Activated T-cell treated with anti-CD3 and anti-CD28 coated beads, Interleukin-2, amount 50 U/mL, for 1 hour (primary cell): ENCODE measurements at places on chromosomes 3 and 15.

GRCh38 chr3:133561679-133562078 lies 11.8 kb upstream of the CDV3 start:
- DNase-seq: no peak

- no peak for DNase-seq
These were observed 27.5 kb downstream of the AMOTL2 start for GRCh38 chr3:134346744-134347143.

DNA sequence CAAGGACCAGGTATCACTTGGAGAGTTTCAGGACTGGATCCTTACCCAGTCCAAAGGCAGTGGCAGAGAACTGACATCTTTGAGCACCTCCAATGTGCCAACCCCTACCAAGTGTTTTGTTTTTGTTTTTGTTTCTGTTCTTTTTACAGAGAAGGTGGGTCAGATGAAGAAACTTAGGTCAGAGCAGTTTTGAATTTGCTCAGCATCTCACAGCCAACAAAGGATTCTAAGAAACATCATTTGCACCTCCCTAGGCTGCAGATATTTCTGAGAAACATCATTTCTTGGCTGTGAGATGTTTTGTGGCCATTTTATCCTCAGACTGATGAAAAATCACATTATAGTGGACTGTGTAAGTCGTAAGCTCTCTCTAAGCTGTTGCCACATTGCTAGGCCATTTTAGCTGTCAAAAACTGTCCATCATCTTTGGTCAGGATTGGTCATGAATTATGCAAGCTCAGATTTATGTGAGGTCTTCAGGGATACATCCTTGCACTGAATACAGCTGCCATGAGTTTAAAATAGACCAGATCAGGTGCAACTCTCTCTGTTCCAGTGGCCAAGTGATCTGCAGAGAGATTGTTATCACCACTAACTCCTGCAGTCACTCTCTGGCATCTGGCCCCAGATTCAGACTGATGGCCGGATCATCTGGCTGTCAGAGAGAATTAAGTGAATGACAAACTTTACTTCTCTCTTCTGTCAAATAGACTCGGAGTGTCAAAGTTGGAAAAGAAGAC lies 341.5 kb downstream of the EPHB1 start:
- no peak for DNase-seq

- no peak for DNase-seq
These were observed 17.6 kb downstream of the RLBP1 start for GRCh38 chr15:89203705-89204273.

DNA sequence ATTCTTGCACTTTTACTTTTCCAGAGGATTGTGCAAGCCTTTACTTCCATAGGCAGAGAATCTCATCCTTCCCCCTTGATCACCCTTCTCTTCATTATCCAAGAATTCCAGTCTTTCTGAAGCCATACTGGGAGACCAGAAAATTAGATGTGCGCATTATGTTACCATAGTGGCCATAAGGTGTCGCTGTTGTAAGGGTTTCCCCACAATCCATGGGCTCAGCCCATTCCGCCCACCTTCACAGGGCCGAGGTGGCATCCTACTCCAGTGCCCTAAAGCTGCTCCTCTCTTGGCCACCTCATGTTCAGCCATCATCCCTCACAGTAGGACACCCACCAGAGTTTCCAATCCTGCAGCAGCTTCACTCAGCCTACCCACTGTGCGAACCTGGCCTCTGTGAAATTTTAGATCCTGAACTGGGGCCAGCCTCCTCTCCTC lies 35.0 kb downstream of the CTSH start:
- DNase-seq: no peak

DNA sequence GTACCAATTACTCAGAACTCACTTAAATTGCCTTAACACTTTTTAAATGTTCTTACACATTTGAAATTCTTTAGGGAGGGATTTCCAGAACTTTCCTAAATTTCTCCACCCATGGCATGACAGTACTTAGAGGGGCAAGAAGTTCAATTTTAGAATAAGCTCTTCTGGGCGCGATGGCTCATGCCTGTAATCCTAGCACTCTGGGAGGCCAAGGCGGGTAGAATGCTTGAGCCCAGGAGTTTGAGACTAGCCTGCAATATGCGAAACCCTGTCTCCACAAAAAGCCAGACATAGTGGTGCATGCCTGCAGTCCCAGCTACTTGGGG lies 10.6 kb downstream of the FAM131A start:
- no peak for DNase-seq

GRCh38 chr15:40084650-40085049 lies 24.0 kb downstream of the BMF start:
- no peak for DNase-seq

GRCh38 chr3:182078316-182078715 lies 366.6 kb downstream of the SOX2 start:
- DNase-seq: no peak

- no peak for DNase-seq
These were observed 46.8 kb downstream of the CPN2 start for GRCh38 chr3:194304186-194304917.

DNA sequence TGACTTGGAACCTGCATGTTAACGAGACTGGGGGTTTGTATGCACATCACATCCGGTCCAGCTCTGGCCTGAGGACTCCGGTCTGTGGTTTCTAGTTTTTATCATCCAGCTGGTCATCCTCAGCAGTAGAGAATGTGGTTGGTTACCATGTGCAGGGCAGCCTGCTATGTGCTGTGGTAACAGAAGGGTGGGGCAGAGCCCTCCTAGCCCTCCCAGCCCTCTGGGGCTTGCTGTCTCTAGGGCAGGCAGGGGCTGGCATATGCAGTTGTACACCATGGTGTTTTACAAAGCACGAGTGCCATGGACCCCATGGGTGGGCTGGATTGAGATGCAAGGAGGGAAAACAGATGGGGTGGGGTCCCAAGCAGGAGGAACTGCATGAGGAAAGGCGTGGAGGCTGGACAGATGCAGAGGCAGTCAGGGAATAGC lies 70.2 kb downstream of the APBA2 start:
- no peak for DNase-seq

GRCh38 chr3:28768439-28768838 lies 419.8 kb upstream of the AZI2 start:
- no peak for DNase-seq

- no peak for DNase-seq
These were observed 91.5 kb downstream of the ST6GAL1 start for GRCh38 chr3:187021748-187022402.

GRCh38 chr15:44775953-44776352 lies 39.6 kb downstream of the TRIM69 start:
- no peak for DNase-seq

GRCh38 chr15:93348711-93349545 lies 259.9 kb upstream of the RGMA start:
- DNase-seq: no peak

DNA sequence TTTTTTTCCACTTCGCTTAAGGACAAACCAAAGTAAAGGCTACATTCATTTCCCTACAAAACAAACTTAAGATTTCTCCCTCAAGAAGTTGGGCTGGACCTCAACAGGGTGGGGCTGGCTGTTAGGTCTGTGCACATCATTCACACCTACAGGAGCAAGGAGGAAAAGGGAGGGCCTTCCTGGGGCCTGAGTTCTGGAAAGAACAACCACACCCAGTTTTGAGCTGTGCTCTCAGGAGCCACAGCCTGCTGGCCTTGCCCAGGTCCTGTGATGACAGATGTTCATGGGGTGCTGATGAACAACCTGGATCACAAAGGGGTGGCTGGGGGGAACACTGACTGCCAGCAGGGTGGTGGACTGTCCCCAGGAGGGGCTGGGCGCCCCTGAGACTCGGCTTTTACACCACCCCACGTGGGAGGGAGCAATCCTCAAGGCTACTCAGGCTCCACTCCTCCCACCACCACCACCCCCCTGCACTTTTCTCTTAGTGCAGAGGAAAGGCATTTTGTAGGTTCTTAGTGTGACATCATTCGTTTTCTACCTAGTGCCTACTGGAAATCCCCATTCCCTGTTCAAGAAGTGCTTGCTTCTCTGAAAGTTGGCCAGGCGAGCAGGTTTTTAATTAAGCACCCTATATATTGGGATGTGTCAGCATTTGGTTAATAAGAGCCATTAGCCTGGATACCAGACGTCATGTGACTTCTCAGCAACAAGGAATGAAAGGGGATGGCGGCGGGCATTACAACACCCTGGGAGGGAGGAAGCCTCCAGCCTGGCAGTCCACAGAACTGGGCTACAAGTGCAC lies 35.7 kb downstream of the CCNB2 start:
- DNase-seq: no peak

GRCh38 chr15:91694831-91695210 lies 158.7 kb upstream of the SLCO3A1 start:
- no peak for DNase-seq

DNA sequence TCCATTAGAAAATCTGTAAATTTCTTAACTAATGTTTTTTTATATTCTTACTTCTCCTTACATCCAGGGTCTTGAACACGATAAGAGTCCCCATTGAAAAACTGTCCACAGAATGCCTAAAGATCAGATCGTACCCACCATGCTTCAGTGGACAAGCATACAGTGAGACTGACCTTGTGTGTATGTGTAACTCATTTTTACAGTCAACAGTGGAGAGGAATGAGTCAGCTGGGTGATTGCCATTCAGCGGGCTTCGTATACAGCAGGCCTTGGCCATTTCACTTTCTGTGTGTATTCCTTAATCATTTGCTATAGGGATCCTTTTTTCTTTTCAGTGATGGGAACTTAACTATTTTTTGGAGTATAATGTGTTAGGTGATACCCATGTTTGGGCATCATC lies 10.6 kb downstream of the PARP14 start:
- DNase-seq: no peak

- DNase-seq: no peak
These were observed 12.3 kb upstream of the NR1I2 start for GRCh38 chr3:119769394-119770149.

GRCh38 chr3:156050918-156051317 lies 69.5 kb upstream of the KCNAB1 start:
- no peak for DNase-seq

- DNase-seq: no peak
These were observed 522.6 kb downstream of the NAALADL2 start for GRCh38 chr3:175381685-175382084.

GRCh38 chr3:7798276-7798675 lies 703.3 kb upstream of the LMCD1 start:
- no peak for DNase-seq

GRCh38 chr15:31025996-31026395 lies 34.6 kb upstream of the MTMR10 start:
- DNase-seq: no peak

DNA sequence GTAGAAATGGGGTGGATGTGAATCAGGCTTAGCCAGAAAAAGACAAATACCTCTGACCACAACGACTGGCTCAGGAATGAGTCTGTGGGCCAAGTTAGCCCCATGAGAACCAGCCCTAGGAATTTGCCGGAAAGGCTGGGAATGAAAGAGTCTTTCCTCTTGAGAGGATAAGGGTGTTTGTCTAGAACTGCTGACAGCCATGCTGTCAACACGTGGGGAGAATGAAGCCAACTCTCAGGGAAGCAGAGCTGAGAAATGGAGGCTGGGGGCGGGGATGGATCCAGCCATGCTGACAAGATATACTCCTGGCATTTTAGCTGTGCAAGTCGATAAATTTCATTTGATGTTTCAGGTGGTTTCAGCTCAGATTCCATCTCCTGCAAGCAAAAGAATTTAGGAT lies 10.6 kb upstream of the SLC6A1 start:
- DNase-seq: no peak

DNA sequence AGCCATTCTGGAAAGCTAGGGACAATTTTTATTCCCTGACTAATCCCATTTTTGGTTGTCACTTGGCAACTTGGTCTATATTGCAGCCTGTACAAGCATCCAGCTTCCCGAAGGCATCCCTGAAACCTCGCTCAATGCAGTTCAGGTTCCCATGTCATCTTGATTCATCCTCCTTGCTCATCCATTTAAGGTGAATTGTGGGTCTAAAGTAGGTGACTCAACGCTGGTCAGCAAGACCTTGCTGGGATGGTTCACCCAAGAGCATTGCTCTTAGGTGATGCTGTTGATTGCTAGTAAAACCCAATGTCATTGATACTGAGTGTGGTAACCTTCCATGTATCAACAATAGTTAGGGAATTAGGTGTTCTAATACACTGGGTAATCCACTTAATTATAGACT lies 13.1 kb upstream of the RAB8B start:
- no peak for DNase-seq

GRCh38 chr15:62066663-62067447 lies at the start of gene C2CD4A:
TSS of gene C2CD4A (plus strand) at chr15:62066977. CDS start at chr15:62067614, 637 bp downstream.
- DNase-seq: peak; percentile 69

DNA sequence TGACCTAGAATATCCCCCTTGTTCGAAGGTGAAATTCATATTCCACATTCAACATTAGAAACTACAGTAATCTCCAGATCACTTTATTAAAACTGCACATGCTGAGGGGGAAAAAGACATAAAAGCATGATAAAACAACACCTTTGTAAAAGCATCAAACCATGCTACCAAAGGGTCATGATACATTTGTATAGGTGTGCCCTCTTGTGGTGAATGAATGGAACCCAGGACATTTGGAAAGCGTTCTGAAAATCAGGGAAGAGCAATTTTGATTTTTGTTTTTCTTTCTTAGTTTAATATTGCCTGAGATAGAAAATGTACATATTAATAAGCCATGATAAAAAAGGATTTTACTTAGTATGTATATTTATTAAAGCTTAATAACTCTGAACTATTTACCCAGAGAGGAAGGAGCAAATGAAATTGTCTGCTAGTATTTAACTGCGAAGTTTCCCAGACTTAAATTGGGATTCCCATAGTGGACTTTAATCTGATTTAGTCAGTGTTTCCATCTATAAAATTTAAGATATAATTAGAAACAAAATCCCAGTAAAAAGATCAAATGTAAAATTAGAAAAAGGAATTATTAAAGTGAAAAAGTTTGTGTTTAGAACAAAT lies 105.8 kb upstream of the ARL6 start:
- no peak for DNase-seq

GRCh38 chr15:76196269-76197231 lies 114.7 kb downstream of the ETFA start:
- no peak for DNase-seq

DNA sequence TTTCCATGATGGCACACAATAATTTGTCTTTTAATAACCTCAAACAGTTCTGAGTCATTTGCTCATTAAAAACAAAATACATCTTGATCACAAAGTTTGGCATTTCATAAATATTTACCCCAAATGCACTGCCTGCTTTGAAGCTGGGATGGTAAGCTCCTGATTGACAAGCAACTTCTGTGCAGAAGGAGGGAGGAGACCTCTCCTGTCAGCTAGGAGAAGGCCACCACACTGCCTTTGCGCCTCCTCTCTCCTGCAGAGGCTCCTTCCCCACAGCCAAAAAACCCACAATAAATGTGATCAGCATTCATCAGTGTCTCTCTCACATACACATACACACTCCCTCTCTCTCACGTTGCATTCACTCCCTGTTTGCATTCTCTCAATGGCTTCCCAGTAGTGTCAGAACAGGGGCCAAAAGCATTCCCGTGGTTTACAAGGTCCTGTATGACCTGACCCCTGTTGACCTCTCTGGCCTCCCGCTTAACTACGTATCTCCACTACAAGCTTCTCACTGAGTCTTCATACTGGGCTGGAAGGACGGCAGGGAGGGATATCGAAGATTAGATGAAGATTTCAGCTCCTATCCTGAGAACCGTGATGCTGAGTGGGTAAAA lies 216.4 kb downstream of the FOXP1 start:
- no peak for DNase-seq

GRCh38 chr3:134030379-134031347 lies 938 bp upstream of the SLCO2A1 start:
- DNase-seq: no peak

- DNase-seq: no peak
These were observed 709 bp downstream of the SCAMP5 start for GRCh38 chr15:74995779-74996765.

- DNase-seq: no peak
These were observed 85.9 kb downstream of the TNIK start for GRCh38 chr3:171374260-171374659.
